ENCODE measurements at places on chromosomes 3 and 15.

GRCh38 chr15:31869686-31870307 lies 160.5 kb upstream of the CHRNA7 start:
- no peak for DNase-seq

DNA sequence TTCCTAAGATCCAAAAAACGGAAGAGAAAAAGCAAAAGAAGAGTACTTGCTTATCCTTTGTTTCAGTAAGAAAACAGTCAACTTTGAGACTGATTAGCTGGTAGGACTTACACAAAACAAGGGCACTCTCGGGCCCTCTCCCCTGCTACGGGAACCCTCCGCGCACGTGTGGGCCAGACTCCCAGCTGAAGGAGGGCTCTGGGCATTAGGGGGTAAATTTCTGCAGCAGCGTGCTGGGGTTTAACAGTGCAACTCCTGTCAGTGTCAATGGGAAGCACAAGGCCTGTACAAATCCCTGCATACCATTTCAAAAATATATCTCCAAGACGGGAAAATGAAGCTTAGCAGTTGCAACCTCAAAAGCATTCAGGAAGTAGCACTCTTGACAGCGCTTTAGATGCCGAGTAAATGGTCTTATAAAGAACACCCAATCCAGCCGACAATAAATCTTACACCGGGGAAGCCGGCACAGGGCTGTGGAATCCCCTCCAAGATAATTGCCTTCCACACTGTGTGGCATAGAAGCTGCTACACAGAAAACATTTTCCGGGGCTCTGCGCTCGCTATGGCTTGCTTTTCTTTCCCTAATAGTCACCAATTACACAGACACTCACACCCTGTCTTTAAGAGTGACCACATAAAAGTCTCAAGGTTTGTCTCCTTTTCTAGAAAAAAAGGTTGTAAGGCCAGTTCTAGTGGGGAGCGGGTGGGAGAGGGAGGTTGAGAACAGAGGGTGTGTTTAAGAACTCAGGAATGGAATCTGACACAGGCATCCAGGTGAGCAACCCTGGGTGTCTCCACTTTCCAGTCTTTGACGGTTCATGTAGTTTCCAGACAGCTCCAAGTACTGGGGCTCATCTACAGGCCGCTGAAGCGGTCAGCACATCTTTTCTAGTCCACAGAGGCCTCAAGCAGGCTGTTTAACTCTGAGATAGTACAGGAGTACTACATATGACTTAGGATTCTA lies 512.7 kb downstream of the FOXP1 start:
- no peak for DNase-seq

- no peak for DNase-seq
These were observed 20.4 kb upstream of the AP3B2 start for GRCh38 chr15:82730022-82730530.

DNA sequence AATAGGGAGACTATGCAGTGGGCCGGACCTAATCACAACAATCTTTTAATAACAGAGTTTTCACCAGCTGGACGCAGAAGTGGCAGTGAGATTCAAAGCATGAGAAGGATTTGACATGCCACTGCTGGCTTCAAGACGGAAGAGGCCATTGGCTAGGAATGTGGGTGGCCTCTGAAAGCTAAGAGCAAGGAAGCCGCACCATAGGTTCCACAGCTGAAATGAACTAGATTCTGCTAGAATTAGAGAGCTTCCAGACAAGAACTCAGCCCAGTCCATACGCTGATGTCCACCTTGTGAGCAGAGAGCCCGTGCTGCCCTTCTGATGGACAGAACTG lies 6.9 kb upstream of the NCBP2 start:
- DNase-seq = no peak

DNA sequence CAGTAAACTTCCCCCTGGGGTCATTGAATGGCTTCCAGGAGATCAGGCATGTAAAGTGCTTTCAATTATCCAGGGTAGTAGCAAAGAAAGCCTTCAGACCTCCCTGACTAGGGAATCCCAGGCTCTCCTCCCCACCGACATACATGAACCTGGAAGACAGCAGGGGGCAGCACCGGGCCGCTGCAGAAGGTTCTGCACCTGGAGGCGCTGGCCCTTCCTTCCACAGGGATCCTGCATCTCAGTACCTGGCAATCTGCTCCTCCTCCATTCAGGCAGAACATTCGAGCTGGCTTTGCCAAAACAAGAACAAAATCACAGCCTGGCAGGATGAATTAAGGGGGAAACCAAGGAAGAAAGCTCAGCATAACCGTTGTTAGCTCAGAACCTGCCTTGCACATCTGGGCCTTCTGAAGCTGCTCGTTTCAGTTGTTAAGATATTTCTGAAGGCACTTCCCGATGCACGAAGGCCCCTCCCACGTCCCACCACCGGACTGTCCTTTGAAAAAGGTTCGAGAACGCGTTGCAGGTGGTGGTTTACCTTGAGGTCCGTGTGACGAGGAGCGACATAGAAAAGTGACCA lies 237.7 kb downstream of the SLCO3A1 start:
- DNase-seq = no peak

DNA sequence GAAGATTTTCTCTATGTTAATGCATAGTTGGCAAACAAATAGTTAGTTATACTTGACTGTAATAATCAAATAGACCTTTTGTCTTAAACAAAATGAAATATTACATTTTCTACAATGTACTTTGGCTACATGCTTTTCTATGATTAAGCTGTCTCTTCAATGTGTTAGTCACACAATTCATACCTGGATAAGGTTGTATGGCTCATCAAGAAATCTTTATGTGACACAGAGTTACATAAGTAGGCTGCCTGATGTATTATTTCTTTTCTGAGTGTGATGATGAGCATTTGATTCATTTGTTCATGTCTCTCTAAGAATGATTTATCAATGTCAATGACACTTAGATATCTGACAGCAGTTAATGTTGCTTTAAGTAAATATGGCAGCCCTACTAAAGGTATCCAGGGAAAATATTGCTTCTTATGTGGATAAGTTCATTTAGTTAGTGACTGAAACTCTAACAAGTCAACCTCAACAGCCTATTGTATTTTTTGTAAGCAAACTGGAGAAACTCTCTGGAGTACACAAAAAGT lies 157.4 kb upstream of the SOX2 start:
- DNase-seq = no peak

GRCh38 chr3:157530637-157531300 lies 27.6 kb upstream of the VEPH1 start:
- DNase-seq = no peak

GRCh38 chr3:145224886-145225285 lies 936.1 kb downstream of the PLOD2 start:
- no peak for DNase-seq

DNA sequence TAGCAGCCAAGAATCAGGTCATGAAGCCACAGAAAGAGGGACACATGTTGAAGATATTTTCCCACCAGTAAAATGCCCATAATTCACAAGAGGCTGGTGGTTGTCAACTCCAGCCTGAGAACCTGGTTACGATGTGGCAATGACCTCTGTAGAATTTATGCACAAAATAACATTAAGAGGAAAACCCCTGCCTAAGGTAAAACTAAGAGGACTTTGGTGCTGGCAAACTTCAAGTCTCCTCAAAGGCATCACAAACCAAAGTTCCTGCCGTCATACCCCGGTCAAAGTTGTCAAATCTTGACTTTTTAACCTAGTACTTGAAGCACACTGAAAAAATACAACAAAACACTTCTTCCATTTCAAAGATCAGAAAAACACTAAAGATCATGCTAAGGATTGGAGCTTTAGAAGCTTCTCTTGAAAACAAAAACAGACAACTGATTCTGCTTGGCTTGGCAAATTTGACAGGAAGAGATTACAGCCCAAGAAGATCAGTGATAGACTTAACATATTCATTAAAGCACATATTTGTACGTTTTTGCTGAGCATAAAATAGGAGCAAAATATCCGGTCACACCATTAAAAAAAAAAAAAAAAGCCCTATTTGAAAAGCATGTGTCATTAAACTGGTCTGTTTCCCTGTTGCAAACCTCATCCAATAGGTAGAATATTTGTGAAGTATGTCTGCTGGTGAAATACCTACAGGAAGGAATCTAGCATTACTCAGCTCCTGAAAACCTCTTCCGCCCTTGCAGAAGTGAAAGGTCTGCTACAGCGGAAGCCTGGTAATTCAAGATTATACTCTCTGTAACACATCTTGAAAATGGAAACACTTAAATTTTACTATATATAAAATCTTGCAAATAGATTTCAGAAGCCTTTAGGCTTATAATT lies 22.8 kb downstream of the EIF4E3 start:
- DNase-seq = peak; percentile 54

DNA sequence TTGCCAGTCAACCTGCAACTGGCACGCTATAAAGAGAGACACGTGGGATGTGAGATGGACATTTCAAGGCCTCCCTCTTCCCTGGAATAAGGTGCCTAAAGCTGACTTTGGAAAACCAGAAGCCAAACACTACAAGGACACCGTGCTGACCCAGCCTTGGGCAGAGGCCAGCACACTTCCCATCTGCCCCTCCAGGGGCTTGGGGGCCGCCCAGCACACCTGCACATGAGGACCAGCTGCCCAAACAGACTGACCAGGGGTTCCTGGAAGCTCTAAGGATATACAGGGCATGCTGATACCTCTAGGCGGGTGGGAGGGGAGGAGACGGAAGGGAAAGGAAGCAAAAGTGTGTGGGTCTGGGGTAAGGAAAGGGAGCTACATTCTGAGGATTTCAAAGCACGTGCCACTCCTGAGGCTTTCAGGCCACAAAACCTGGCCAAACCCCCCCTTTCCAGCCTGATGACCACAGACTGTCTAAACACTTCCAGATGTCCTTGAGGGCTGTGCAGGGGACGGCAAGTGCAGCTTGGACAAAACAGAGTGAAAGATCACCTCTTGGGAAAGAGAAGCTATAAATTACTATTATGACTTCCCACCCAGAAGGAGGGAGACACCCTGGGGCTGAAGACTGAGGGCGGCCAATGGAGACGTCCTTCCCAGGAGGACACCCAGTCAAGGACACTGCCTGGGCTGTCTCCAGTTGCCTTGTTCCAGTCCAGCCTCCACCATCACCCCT lies 57.9 kb downstream of the ADCY5 start:
- DNase-seq = no peak

- no peak for DNase-seq
These were observed 247.9 kb downstream of the GBE1 start for GRCh38 chr3:81513591-81513990.

GRCh38 chr3:47782446-47783308 lies 984 bp upstream of the SMARCC1 start:
- no peak for DNase-seq

All from CD4-positive, alpha-beta T cell treated with Interferon alpha-2 for 1 hour (primary cell).